Stimulated activated CD4-positive, alpha-beta T cell treated with anti-CD3 and anti-CD28 coated beads, Interleukin-12 subunit alpha, Interleukin-12 subunit beta, amount 100 ng/mL, for 24 hours (primary cell): ENCODE measurements at places on chromosomes 11 and 22.

- DNase-seq, result no peak
Measured at GRCh38 chr11:67689178-67689577, 14.8 kb upstream of the ALDH3B2 start.

GRCh38 chr11:68532727-68533369, 72.3 kb downstream of the PPP6R3 start:
- DNase-seq, result no peak

- no peak for DNase-seq
Measured at GRCh38 chr11:78933350-78933749, 358.7 kb upstream of the NARS2 start.

DNA sequence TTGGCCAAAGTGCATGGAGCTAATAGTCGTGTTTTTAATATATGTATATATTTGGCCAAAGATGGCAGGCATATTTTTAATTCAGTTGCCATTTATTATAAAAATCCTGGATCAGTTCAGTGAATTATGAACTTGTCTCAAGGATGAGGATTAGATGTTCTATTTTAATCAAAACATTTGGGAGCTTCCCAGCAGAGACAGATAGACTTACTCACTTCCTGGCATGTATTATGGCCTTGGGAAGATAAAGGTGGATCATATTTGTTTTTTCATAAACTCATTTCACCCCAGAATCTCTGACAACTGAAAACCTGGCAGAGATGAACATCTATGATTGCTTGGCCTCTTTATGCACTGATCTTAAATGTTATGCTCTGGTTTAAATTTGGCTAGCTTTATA, 148.8 kb downstream of the NCAM1 start:
- DNase-seq, result no peak

DNA sequence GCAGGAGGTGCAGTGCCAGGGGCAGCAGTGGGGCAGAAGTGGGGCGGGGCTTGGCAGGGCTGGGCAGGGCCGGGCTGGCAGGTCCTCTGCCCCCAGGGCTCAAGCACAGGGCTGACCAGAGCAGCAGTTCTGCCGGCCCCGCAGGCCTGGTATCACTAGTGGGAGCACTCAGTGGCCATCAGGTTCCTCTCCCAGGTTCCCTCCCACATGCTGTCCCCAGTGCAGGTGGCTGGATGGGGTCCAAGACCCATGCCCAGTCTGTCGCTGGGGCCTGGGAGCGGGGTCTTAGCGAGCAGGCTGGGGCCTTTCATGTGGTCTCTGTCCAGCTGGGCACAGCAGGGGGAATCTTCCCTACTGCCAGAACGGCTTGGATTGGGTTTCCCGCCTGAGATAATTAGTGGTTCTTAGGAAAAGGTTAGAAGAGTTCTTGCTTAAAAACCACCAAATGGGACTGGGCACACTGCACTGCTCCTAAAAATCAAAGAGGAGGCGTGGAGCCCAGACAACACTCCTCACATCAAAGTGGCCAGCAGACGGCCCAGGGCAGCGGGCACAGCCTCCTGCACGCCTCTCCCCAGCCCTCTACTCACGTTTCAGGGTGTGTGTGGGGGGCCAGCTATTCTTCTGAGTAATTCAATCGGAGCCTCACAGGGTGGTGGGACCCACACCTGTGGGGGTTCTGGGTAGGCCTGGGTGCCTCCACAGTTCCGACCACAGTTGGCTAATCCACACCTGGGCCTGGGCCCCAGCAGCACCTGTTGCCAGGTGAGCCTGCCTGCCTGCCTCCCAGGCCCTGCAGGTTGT, 45.6 kb downstream of the TPCN2 start:
- no peak for DNase-seq
